Effector CD4-positive, alpha-beta T cell (primary cell): ENCODE measurements at places on chromosomes 11 and 22.

GRCh38 chr22:21963286-21963685 lies 10.6 kb upstream of the PPM1F start:
- DNase-seq = no peak

DNA sequence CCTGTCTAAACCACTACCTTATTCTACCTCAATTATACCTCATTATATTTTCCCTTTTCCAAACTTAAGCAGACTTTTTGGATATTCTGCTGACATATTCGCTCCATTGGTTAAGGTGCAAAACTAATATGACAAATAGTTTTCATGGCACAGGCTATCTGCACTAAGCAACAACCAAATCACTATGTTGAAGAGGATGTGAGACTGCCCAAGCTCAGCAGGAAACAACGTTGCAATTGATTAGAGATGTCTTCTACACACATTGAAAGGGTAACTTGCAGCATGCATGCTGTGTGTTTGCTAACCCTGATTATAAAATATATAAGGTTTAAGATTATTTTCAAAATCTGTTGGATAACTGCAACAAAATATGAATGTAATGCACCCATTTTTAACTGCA lies 61.6 kb downstream of the STK33 start:
- DNase-seq = no peak

GRCh38 chr22:24176040-24176439 lies 5.2 kb upstream of the SUSD2 start:
- DNase-seq = no peak

- DNase-seq = no peak
These were observed 189.0 kb upstream of the ANO3 start for GRCh38 chr11:26142891-26143290.

DNA sequence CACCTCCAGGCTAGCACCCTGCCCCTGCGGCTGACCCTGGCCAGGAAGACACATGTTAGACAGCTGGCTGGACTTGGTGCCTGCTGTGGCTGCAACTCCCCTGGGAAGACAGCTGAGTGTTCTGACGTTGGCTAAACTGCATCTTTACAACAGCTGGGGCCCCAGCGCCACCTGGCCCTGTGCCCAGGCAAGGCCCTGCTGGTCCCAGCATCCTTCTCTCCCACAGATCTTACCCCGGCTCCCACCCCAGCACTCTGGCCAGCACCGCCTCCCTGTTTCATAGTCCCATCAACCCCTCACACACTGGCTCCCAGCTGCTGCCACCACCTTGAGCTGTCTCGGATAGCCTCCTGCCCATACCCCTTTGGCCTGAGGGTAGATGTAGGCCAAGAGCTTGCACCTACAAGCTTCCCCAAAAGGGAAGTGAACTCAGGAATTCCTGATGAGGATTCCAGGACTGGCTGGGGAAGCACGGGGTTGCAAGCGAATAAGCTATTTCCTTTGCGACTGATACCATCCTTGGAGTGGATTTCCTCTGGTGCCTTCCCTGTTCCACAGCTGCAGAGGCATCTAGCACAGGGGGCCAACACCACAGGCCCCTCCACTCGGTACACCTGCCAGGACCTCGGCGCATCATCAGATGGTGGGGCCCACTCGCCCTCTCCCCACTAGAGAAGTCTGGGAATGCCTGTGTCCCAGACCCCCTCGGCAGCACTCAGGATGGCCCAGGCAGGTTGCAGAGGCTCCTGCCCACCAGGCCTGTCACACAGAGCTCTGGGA lies 28.5 kb downstream of the RSPH14 start:
- DNase-seq = no peak

GRCh38 chr11:122163053-122163819 lies 47.2 kb upstream of the BLID start:
- no peak for DNase-seq

- DNase-seq = no peak
These were observed 804 bp upstream of the CREBZF start for GRCh38 chr11:85665733-85666132.

DNA sequence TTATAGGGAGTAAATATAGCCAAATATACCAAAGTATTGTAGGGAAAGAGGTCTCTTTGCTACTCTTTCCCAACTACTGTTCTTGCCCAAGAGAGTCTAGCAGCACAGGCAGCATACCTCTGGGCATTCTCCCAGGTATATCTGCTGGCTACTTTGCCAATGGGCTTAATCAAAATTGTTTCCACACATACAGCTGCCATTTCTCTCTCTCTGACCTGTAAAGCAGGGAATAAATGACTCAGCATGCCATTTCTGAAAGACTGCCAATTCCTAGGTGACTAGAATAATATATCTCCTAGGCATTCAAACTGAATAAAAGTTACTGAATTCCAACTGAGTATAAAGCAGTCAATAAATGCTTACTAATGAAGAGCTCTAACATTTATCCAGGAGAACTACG lies 44.6 kb downstream of the RDX start:
- DNase-seq = no peak

DNA sequence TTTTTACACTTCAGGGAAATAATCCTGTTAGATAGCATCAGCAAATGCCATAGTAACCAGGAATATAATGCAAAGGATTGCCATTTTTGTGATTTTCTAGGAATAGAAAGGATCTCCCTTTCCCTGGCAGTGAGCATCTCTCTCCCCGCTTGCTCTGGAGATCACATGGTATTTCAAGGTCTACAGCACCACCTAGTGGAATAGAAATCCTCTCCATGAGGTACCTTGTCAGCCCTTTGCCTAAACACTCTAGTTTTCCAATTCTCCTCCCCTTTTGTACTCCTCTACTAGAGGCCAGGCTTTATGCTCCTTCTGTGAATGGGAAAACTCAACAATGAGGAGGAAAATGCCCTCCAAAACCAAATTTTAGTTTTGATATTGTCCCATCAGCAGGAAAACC lies 78.4 kb downstream of the XRRA1 start:
- DNase-seq = no peak

DNA sequence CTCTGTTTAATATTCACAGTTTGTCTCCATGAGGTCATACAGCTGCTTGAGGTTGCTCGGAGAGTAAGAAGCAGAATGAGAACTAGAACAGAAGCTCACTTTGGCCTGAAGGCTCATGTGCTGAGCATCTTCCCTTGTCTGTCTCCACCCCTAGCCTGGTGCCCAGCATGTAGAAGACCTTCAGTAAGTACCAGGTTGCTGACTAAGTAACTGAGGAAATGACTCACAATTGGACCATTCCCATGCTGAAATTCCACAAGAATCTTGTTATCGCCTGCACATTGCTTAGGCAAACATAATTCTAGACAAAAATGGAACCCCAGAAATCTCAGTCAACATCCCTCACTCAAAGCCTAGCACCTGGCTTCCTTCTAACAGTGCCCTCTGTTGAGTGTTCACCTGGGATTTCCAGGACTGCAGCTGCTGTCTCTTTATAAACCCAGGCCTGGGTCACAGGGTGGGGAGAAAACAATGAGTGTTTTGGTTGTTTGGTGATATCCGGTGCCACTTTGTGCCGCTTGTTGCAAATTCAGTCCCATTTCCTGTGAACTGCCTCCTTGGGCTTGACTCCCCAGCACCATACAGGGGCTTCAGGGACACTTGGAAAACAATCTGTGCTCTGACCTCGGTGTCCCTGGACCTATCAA lies 406.8 kb downstream of the ETS1 start:
- DNase-seq = no peak

DNA sequence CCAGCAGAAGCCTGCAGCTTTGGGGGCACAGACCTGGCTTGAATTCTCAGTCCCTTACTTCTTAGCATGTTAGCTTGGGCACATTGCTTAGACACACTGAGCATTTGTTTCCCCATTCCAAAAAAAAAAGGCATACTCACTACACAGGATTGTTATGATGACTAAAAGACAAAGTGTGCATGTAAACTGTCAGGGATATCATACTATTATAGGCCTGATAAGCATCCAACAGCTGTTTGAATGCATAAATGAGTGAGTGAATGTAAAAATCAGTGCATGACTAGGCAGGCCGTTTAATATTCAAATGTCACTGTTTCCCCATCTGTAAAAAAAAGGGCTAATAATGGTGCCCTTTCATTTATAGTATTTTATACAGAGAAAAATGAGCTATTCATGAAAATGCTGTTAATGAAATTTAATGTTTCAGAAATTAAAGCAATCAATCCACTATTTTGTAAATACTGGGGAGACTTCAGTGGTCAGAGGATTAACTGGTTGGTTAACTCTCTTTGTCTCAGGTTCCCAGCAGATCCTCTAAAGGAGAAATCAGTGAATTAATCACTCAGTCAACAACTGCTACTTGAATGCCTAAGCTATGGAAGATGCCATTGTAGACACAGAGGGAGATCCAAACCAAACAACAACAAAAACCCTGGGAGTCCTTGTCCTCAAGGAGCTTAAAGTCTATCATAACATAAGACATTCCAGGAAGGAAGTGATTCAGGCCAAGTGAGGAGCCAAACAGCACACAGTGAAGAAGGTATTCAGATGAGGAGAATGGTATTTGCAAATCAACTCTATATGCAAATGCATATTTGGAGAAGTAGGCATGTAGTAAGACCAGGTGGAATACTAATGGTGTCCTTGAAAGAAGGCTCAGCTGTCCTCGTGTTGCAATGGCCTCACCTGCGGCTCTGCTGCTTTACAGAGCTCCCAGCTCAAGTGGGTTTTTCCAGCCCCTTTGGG lies 26.8 kb downstream of the BARX2 start:
- no peak for DNase-seq

DNA sequence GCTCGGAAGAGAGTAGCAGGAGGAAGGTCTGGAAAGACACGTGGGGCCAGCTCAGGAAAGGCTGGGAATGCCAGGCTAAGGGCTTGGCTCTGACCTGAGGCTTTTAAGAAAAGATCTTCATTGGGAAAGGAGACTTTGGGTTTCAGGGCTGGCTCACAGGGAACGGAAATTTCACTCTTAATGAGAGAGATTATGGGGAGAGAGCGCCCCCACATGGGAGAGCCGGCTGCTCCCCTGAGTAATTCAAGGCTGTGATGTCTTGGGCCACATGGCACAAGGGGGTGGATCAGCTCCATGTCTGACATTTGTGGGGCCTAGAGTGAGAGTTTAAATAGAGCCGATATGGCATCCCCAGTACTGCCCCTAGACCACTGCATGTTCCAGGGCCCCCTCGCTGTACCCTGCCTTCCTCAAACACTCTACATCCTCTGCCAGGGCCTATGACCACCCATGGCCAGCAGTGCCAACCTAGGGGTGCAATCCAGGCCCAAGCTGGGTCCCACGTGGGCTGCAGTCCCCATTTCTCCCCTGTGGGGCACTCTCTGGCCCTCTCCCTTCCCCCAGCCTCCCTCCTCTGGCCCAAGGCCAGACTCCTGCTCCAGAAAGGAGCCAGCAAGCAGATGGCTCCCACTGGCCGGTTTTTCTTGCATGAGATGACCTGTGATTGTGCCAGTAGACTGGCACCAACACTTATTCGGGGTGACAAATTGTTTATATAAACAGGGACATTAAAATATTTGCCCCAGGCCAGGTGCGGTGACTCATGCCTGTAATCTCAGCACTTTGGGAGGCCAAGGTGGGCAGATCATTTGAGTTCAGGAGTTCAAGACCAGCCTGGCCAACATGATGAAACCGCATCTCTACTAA lies 75.2 kb downstream of the ISX start:
- DNase-seq = no peak

DNA sequence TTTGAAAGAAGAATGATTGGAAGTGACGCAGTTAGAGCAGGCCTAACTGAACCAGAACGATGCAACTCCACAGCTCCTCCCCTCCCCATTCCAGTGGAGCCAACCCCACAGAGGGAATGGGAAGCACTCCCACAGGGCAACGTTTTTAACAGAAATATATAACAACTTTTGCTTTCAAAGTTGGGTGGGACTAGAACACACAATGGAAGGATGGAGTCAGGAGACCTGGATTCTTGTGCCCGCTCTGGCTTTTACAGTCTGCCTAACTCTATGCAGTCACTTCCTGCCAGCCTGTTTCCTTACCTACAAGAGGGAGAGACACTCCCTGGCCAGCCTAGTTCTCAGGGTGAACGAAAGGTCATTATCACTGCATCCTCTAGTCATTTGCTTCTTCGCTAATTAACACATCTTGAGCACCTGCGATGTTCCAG lies 75.5 kb downstream of the PACSIN2 start:
- DNase-seq = no peak

DNA sequence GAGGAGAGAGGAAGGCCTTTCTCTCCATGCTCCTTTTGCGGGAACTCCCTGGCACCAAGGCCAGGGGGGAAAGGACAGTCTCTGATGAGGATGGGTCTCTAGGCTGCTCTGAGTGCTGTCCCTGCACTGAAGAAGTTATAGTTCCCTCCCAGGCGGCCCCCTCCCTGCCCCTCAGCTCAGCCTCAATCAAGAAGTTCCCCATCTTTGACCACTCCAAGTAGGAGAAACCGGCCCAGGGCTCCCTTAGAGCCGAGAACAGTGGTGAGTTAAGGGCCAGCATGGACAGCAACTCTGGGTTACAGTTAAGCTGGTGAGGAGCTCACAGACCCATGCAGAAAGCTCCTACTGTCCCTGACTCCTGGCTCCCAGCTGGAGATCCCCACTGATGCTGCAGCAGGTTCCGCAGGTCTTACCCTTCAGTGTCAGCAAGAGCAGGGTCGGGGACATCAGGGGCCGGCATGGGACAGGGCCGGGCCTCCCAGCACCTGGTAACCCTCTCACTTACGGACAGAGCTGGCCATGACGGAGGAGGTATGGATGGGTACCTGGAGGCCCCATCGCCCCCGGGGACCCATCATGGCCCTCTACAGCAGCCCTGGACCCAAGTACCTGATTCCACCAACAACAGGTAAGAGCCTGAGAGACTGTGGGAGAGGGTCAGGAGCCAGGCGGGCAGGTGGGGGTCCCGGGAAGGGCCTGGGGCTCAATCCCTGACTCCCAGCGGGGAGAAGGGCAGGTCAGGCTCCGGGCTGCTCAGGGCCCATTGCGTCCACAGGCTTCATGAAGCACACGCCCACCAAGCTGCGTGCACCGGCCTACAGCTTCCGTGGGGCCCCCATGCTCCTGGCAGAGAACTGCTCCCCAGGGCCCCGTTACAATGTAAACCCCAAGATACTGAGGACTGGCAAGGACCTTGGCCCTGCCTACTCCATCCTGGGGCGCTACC lies 4.2 kb downstream of the SCGB1C1 start:
- DNase-seq = no peak

DNA sequence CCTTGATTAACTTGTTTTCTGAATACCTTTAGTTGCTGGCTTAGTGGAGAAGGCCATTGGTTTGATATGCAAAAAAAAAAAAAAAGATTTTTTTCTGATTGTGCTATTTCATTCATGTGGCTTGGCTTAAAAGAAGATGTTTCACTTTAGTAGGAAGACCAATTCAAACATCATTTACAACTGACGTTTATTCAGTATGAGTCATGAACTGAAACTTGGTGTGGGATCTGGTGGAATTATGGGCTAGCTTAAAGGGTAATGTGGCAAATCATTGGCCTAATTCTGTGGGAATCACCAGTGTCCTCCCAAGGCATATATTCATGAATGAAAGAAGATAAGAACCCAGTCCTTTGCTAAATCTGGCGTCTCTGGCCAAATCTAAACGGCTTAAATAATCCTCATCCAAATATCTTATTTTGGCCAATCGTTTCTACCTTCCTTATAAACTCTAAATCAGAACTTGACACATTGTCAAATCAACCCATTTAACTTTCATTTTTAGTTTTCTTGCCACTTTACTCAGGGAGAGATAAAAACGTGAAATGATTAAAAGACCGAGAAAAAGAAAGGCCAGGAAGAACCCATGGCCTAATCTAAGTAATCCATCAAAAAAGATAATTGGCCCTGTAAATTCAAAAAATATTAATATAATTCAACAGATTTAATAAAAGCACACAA lies 77.0 kb downstream of the DDIAS start:
- DNase-seq = no peak

- peak; percentile 52 for DNase-seq
These were observed 2.0 kb downstream of the HEPN1 start for GRCh38 chr11:124920870-124921609.
